ENCODE measurements at places on chromosomes 13 and 19.

- no peak for DNase-seq
These were observed 197.9 kb upstream of the STARD13 start for GRCh38 chr13:33483471-33483870.

DNA sequence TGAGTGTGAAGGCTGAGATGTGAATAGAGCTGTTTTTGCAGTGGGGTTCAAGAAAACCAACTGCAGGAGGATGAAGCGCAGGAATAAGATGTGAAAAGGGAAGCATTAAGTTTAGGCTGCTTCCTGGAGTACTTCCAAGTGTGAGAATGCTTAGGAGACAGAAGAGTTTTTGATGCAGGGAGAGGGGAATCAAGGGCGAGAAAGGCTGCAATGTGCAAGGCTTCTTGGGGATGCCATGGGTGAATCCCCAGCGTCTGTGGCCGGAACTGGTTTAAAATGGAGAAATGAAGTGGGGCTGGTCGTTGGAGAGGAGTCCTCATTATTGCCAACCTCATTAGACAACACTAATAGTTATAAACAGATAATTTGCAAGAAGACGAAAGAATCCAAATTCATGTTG, 764.9 kb downstream of the LIG4 start:
- DNase-seq: no peak

GRCh38 chr13:39941911-39942551, 286.6 kb downstream of the COG6 start:
- DNase-seq: no peak

DNA sequence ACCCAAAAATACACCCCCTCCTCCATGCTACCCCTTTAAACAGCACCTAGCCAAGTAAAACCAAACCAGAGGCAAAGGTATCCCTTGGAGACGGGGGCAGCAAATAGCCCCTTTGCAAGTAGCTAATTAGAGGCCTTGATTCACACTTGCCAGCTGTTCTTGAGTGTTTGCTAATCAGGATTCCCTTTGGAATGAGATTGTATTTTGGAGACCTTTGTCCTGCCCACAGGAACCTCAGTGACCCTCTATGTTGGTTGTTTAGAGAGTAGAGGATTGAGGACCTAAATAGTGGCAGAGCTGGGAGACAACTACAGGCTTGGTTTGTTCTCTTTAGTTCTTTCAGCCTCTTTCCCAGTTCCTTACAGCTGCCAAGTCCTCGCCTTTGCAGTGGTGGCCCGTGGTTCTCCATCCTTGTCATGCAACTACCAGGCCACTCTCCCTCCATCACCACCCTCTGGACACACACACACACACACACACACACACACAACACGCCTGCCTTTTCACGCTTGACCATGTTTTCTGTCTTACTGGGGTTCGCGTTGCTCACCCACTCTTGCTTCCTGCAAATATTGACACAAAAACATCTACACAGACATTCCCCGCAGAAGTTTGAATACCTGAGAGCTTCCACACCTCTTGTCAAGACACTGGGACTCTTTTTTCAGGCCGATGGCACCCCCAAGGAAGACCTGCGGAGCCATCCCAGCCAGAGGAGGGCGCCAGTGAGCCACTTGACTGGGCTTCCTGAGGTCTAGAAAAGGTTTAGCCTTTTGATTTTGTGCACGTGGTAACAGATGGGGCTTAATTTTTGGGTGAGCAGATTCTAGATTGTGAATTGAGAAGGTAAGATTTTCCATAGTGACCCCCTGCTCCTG, 80.0 kb upstream of the GPR183 start:
- peak; percentile 84 for DNase-seq

GRCh38 chr13:74682746-74683145, 548.5 kb upstream of the KLF12 start:
- DNase-seq: no peak

GRCh38 chr19:46493236-46494145, 2.2 kb downstream of the PNMA8B start:
- DNase-seq: no peak

DNA sequence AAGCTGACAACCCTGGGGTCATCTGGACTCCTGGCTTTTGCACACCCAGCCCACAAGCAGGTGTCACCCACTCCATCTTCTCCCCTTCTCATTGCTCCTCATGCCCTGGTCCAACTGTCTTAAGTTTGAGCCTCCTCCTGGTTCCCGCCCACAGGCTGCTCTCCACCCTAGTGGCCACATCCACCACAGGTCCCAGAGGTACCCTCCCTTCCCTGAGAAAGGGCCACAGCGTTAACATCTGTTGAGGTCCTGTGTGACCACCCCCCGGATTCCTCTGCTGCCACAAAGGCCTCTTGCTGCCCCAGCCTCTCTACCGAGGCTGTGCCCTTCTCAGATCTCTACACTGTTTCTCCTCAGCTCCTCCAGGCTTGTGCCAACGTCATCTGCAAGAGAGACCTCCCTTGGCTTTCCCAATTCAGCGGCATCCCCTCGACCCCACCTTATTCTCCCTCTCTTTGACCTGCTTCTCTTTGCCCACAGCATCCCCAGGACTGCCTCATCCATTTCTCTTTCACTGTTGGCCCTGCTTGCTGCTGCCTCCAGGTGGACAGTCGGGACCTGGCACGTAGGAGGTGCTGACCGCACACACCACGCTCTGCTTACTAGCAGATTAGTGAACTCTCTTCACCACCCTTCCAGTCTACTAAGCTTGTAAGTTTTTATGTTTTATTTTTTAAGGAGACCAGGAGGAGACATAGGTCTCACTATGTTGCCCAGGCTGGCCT, 33.3 kb downstream of the SUGP2 start:
- DNase-seq: no peak

DNA sequence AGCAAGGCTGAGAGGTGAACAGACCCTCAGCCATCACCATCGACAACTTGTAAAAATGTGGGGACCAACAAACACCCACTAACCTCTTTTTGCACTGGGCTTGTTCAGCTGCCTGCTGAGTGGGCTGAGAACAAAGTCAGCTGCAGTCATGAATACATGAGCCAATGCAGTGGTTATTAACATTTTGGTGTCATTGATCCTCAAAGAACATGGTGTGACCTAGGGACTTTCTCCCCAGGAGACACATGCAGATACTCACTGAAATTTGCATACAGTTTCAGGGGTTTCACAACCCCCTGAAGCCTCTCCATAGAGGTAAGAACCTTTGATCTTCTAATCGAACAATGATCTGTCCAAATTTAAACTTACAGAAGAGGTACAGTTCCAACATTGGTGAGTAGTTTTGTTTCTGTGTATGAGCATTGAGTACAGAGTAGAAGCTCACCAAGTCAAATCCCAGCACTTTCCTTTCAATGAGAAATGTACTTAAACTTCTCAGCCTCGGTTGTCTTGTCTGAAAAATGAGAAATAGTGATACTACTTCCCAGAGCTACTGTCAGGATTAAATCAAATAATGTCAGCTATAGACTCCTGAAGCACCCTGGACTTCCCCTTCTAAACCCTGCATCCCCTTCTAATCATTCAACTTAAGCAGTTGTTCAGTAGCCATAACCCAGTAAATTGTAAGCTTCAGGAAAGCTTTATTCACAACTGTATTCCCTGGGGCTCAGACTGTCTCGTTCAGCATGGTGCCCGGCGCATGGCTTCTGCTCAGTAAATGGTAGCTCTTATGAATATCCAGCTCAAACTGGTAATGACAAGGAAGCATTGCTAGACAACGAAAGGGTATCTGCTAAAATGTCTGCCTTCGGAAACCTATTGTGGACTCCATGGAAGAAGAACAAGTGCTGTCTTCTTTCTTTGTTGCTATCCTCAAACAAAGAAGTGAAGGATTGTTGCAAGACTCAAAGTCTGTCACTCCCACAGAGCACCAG, 148.7 kb downstream of the FOXO1 start:
- no peak for DNase-seq

DNA sequence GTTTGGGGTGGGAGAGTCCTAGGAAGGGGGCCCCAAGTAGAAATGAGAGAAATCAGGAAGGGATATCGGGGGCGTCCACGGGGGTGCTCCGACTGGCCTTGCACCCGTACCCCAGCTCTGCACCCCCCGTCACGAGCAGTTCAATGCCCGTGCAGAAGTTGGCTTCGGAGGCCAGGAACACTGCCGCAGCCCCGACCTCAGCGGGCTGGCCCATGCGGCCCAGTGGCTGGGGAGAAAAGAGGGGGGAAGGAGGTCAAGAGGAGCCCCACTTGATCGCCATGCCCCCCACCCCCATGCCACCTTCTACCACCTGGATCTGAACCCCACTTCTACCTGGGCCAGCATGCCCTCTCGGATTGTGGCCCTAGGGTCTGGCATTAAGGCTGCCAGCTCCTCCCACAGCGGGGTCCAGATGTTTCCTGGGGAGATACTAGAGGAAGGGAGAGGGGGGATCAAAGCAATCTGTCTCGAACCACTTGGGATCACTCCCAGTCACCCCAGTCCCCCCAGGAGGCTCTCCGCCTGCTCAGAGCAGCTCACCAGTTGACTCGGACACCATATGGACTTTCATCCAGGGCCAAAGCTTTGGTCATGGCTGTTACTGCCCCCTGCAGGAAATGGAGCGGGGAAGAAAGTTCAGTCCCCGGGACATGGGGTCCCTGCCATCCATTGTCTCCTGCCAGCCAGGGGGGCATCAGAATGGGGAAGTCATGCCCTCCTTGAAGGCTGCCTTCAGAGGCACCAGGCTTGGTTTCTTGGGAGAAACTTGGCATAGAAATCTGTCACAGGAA, 2.5 kb upstream of the BCAT2 start:
- no peak for DNase-seq

DNA sequence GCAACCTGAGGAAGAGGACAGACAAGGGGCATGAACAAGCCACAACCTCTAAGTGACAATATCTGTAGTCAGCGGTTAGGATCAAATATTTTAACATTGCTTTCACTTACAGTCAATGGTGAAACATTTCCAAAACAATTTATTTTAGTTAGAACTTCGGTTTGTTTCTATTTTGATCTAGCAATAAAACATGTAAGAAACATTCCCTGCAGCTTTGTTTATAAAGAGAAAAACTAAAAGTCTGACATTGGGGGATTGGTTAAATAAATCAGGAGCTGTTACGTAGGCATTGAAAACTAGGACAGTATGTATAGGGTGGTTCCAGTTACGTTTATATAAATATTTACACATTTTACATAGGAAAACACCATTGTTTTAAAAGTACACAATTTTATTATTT, 3.4 kb downstream of the URI1 start:
- DNase-seq: no peak

DNA sequence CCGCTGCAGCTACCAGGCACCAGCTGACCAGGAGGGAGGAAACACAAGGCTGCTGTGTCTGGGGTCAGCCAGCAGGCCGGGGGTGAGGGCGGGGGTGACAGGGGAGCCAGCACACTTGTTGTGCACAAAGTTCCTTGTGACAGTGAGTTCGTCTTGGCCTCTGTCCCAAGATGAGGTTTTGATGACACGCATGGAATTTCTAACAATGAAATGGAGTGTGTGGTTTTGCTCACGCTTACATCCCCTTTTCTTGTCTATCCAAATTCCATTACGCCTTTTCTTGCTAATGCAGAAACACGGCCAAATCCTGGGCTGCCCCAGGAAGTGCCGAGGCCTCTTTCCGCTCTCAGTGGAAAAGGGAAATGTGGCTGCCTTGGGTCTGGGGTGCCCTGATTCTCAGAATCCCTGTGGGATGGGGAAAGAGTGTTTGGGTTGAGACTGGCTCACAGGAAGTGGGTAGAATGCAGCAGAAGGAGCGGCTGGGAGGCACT, 73.8 kb downstream of the GADD45B start:
- no peak for DNase-seq

DNA sequence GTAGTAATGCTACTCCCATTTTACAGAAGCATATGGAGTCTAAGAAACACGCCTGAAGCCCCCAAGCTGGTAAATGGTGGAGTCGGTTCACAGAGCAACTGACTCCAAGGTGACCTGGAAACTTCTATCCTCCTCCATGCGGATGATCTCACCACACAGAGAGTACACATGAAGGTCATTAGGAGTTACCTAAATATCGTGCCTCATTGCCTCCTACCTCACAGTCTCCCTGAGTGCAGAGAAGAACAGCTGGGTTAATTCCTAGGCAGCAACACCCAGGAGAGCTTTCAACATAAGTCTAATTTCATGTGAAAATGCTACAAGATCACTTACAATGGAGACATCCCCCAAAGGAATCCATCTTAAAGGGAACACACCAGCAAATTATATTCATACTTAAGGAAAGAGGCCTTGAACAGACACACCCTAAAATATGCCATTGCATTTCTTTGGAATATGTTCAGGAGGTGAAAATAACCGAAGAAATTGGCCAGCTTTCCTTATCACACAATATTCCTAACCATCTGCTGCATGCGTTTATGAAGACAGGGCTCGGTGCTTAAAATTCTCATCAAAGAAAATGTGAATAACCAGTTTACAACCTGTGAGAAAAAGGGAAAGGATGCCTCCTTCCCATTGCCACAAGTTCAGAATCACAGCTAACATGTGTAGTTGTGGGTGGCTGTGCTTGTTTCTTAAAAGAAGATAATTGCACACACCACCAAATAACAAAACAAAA, 203.6 kb upstream of the NBEA start:
- DNase-seq: no peak

DNA sequence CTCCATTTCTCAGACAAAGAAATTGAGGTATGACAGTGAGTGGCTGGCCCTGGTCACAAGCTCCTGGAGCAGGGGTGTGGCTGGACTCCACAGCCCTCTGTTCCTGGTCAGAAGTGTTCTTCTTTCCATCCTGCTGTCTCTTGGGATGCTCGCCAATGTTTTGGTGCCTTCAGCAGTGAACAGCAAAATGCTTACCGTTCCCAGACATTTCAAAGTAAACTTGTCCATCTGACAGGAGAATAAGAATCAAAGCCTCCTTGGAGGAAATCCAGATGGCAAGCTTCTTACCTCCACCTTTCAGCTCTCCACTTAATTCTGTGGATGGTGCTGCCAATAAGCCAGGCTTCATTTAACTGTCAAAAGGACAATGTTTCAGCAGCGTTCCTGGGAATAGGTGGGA, 954.1 kb downstream of the UQCRFS1 start:
- no peak for DNase-seq

DNA sequence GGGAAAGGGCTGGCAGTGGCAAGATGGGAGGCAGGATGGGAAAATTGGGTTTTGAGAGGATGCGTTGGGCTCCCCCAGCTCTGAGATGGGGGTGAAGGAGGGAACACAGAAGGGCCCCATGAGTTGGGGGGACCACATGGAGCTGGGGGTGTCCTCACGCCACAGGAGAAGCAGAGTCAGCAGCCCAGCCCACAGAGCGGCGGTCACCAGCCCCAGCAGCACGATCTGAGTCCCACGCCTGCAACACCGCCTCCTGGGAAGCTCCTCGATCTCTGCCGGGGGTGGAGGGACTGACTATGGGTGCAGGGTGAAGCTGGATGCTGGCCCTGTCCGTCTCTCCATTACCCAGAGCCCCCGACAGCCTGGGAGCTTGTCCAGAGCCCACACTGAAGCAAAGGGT, 3.3 kb downstream of the FCER2 start:
- DNase-seq: no peak

GRCh38 chr19:4444765-4445741, 12.5 kb downstream of the UBXN6 start:
- no peak for DNase-seq

DNA sequence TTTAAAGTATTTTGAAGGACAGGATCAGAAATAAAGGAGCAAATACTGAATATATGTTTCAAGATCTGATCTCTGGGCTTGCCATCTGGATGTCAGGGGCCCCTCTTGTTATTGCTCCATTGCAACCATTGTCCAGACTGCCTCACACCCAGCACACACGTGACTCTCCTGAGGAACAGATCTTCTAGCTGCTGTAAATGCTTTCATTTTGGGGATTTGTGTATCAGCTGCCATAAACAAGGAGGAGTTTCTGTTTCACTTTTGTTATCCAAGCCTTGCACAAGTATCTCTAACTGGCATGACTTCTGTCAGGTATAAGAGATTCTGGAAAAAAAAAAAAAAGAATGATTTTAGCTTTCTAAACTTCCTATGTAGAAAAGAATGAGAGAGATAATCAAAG, 1624.1 kb upstream of the PRR20A start:
- DNase-seq: no peak

- no peak for DNase-seq
These were observed 19.9 kb upstream of the SHISA2 start for GRCh38 chr13:26071691-26072090.
